ENCODE measurements at places on chromosomes 7 and 10.

- no peak for DNase-seq
Measured at GRCh38 chr10:23505797-23506465, 67.1 kb downstream of the OTUD1 start.

DNA sequence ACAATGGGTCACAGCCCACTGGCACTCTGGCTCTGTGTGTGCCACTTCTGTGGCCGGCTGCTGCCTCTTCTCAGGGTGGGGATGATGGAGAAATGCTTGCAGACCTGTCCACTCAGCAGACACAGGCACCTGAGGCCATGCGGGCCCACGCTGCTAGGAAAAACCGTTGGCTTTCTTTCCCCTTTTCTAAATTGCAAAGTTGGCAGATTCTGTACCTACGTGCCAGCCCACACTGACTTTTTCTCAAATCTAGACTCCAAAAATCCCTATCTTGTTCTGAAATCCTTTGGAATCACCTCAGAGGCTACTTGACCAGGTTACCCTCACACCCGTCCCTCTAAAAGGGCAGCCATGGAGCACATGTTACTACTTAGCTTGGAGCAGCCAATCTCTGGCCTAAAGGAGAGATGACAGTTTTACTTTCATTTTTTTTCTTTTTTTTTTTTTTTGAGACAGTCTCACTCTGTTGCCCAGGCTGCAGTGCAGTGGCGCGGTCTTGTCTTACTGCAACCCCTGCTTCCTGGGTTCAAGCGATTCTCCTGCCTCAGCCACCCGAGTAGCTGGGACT lies 99.4 kb downstream of the RNF216 start:
- no peak for DNase-seq

DNA sequence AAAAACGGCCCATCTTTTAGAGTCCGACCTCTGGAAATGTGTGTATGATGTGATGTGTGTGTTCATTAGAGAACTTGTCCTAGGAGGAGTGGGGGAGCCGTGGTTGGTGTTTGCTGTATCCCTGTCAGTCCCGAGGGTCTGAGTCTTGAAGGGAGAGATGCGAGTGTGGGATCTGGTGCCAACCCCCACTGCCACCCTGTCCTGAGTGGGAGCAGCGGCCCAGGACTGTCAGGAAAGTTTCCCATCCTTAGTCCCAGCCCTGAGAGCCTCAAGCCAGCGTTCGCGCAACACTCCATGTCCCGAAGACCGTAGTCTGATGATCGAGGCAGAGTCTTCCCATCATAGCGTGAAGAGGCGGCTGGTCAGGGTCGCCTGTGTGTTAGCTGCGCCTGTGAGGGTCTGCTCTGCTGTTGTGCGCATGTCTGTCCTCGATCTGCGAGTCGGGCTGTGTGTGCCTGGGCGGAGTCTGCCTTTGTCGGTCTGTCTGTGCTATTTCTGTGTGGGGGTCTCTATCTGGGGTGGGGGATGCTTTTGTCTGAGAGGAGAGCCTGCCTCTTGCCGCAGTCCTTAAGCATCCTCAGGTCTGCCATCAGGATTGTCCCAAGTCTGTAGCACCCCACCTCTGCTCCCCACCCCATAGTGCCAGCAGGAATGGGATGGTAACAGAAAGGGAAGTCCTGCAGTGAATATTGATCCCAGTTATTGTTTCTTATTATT lies 514 bp upstream of the CHAT start:
- no peak for DNase-seq

DNA sequence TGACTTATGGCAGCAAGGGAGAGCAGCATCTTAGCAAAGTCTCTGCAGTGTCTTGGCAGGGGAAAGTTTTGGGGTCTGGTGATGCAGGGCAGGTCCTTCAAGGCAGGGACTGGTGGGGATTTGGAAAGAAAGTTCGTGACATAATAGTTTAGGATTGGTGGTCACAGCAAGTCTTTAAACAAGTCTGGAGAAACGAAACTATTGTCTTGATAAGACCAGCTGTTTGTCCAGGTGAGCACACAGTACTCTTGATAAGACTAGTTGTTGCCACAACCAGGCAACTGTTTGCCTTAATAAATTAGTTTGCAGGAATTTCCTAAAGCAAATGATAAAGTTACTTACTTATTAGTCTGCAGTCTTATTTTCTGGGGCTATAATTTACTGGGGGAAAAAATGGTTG lies 136.1 kb downstream of the AKR1D1 start:
- DNase-seq = no peak

GRCh38 chr10:4177791-4178190 lies 392.8 kb upstream of the KLF6 start:
- no peak for DNase-seq

GRCh38 chr7:70484255-70484654 lies 647.7 kb upstream of the GALNT17 start:
- no peak for DNase-seq

GRCh38 chr10:43408331-43408709 lies 666 bp downstream of the HNRNPF start:
- no peak for DNase-seq

GRCh38 chr7:158491094-158491493 lies 96.5 kb downstream of the PTPRN2 start:
- DNase-seq = no peak

- no peak for DNase-seq
Measured at GRCh38 chr10:72883861-72884260, 9.7 kb upstream of the OIT3 start.

GRCh38 chr10:4046712-4047354 lies 261.8 kb upstream of the KLF6 start:
- no peak for DNase-seq

DNA sequence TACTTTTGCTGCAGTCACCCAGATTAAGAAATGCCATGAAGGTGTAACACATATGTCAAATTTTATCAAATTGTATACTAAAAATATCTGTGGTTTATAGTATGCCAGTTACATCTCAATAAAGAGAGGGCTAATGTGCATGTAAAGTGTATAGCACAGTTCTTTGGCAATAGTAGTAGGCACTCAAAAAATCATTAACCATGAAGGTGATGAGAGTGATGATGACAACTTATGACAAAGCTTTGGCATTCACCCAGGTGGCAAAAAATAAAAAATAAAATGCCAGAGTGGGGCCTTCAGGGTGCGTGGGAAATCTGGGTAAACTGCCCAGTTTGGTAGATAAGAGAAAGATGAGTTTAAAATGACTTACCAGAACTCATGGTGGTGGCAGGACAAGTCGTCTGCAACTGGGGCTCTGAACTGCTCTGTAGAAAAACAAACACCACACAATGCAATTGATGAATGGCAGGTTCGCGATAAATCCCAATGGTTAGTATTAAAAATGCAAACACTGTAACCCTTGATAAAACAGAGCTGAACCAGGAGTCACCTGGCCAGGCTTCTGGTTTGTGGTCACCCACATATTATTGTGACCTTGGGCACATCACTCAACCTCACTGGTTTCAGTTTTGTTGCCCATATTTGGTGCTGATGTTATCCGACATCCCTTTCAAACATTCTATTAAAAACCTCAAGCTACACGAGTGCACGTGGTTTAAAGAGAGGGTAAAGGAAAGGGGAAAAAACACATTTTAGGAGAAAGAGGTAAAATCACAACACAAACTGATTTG lies 120.2 kb downstream of the SORBS1 start:
- DNase-seq = no peak

DNA sequence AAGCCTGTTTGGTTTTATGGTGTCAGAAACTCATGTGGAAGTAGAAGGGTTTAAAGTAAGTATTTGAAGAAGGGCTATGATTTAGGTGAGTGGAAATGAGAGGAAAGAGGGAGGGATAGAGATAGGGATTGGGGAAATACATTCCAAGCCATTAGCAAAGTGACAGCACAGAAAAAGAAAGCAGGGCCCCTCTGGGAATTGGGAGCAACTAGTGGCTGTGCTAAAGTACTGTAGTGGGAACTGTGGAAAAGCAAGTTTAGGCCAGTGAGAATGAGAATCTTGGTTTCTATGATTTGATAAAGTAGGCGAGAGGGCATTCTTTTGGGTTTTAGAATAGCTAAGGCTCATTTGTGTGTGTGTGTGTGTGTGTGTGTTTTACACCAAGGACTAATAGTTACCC lies 5.0 kb downstream of the PRKG1 start:
- no peak for DNase-seq

DNA sequence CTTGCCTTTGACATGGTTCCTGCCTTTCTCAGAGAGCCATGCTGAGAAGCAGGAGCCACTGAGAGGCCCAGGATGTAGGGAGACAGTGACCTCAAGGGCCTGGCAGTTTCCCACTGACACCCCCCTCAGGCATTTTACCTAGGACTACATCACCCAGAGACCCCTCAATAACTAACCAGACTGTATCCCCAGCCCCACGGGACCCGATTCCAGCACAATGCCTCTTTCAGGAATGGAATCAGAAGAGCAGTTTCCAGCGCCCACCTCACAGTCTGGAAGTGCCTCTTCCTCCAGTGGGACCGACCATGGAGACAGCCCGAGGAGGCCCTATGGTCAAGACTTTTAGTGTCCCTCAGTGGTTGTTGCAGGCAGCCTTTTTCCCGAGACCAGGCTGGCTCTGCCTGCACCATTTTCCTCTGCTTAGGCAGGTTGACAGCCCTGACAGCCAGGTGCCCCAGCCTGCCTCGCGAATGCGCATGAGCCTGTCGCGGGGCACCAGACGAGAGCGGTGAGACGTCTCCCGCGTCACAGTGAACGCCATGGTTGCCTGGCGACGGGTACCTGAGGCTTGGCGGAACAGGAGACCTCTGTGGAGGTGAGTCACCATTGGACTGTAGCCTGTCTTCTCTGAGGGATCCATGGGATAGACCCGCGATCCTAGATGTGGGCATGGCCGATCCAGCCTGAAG lies 28.4 kb upstream of the ZNF273 start:
- DNase-seq = no peak

GRCh38 chr7:128123291-128124037 lies 92.2 kb upstream of the LRRC4 start:
- DNase-seq = no peak

- no peak for DNase-seq
Measured at GRCh38 chr7:139117599-139118233, 8.2 kb upstream of the ZC3HAV1 start.

- DNase-seq = no peak
Measured at GRCh38 chr7:100642534-100642907, 1.2 kb upstream of the TFR2 start.

Data from stimulated activated CD4-positive, alpha-beta T cell treated with anti-CD3 and anti-CD28 coated beads, Interleukin-2, amount 100 ng/mL, for 4 hours (primary cell).